ENCODE measurements at places on chromosomes 5 and 9.

- no peak for DNase-seq
These were observed 136.4 kb downstream of the SLF1 start for GRCh38 chr5:94754824-94755223.

DNA sequence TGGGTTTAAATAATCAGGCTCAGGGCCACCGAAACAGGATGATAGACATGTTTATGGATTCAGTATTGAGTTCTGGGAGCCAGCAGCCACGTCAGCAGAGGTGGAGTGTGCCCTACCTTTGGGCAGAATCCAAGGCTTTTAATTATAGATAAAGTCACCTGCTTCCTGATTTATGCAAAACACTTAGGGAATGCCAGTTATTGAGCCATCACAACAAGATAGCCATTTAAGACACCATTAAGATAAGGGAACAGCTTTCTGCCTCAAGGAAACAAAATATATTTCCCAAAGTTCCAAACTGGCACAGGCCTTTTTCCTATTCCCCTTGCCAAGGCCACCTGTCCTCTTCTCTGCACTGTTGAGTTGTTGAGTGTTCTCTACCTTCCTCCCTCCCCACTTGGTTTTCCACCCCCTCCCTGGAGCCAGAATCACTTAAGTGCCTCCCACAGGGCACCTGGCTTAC, 2.4 kb downstream of the CCL28 start:
- DNase-seq: no peak

DNA sequence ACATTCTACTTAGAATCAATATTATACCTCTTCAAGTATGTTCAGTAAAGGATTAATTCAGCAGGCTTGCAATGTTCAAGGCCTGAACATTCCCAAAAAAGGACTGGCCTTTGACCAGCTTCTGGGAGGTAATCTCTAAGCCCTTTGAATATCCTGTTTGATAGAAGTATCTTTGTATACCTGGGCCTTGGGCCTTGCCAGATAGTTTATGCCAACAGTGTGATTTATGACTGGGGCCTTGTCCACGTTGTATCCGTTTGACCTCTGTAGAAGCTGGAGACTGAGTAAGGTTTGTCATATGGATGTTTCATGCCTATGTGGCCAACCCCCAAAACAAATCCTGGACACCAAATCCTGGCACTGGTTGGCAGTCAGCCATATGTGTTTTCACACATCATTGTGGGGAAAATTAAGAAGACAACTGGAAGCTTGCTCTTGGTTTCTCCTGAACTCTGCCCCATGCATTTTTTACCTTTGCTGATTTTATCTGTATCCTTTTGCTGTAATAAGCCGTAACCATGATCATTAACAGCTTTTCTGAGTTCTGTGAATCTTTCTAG, 92.1 kb downstream of the RMI1 start:
- no peak for DNase-seq

GRCh38 chr5:135312255-135312935, 86.6 kb downstream of the MACROH2A1 start:
- DNase-seq: no peak

DNA sequence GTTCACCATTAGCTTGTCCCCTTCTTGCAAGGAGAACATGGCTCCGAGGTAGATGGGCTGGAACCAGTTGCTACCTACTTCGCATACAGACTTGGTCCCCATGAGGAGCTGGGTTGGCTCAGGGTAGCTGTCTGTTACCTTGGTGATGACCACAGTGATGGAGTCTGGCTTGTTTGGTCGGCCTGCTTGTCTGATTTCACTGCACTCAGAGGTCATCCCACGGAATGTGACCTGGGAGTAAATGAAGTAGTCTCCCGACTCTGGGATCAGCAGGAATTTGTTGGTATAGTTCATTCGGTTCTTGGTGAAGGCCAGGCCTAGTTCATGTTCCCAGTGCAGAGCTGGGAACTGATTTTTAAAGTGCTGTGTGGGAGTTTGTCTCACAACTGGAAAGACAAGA, 15.3 kb downstream of the TNFSF15 start:
- DNase-seq: no peak

GRCh38 chr5:170809551-170809950, 26.0 kb downstream of the GABRP start:
- no peak for DNase-seq

- no peak for DNase-seq
These were observed 517.2 kb downstream of the CAAP1 start for GRCh38 chr9:26375448-26375847.

Data from stimulated activated CD8-positive, alpha-beta memory T cell treated with anti-CD3 and anti-CD28 coated beads, Interleukin-2, amount 100 ng/mL, for 48 hours (primary cell).